GM12878 (cell line): ENCODE measurements at places on chromosomes 6 and 20. TPM values are rescaled to one million over a fixed set of nuclear protein-coding genes. Genes with fewer than 3 reads are reported as not detected.

RBM24 gene
- total RNA-seq, result not detected in 2 replicates

DNA sequence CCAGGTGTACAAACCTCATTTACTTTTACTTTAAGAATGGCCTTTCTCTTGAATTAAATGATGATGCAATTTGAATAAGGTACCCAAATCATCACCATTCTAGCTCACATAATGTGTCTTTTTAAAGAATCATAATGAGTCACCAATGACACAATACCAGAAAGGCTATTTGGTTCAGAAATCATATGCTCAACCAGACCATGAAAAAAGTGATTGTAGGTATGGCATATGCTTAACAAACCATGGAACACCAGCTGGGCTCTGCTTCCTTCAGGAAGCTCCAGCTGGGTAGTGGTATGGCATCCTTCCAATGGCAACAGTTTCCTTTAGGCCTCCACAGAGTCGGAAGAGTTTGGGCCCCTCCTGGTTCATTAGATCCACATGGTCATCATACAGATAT lies 128.2 kb downstream of the FRK start:
- no peak for DNase-seq

VSTM2L gene
- 1.3 and 1.5 TPM in 2 replicates for total RNA-seq

GRCh38 chr6:64357430-64357829 lies 721.8 kb downstream of the PHF3 start:
- DNase-seq, result no peak

LRRN4 gene
- not detected in 2 replicates for total RNA-seq

IBTK gene
- 22.0 and 23.5 TPM in 2 replicates for total RNA-seq

DNA sequence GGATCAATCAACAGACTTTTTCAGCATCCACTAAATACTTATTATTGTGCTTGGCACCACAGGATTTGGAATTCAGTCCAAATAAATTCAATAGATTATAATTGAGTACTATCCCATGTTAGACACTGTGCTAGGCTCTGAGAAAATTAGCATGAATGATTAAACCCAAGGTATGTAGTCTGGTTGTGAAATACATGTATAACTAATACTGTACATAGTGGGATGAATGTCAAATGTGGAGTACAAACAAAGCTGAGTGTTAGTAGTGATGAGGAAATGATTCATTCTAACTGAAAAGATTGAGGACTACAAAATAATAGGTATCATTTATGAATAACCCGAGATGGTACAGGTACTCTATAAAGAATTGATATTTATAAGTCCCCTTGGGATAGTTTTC lies 111.9 kb upstream of the FLRT3 start:
- no peak for DNase-seq

GRCh38 chr20:1225783-1226654 lies at the start of gene RAD21L1:
Gene RAD21L1, plus strand, starts transcription at chr20:1226044. Its CDS starts 2,410 bp downstream, at chr20:1228454.
- DNase-seq, result no peak

PRL gene
- 19.1 and 20.3 TPM in 2 replicates for total RNA-seq

DNA sequence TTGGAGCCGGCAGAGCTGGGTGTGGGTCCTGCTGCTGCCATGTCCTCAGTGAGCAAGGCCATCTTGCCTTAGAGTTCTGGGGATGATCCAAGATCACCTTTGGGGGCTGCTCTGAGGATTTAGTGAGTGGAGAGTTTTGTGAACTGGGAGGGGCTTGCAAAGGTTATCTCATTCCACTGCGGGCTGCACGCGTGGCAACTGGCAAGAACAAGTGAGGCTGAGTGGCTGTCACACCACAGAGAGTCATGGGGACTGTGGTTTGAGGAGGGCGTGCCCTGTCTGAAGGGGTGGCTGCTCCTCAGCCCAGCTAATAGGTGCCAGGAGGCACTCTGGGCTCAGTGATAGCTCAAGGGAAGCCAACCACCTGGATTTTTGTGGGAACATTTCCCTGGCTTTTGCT lies 37.6 kb downstream of the TTLL9 start:
- no peak for DNase-seq

TRMT6 gene
- 22.2 and 22.3 TPM in 2 replicates for total RNA-seq

- peak; percentile 63 for DNase-seq
Measured at GRCh38 chr6:33592595-33593413, 12.7 kb upstream of the BAK1 start.

- DNase-seq, result no peak
Measured at GRCh38 chr20:25308671-25309394, 60.9 kb downstream of the PYGB start.

DNA sequence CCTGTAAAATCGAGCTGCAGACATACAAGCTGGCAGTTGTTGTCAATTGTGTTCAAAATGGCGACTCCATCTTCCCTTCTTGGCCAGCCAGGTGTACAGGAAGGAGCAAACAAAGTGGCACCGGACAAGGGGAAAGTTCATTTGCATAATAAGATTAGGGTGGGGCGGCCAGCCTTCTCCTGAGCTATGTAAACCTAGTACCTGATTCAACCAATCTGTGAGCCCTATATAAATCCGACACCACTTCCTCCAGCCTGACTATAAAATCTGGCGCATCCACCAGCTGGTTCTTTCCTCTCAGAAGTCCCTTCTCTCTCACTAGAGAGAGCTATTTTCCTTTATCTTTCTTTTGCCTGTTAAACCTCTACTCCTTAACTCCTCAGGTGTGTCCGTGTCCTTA lies 8.1 kb upstream of the HBS1L start:
- DNase-seq, result no peak

LPA gene
- total RNA-seq, result 2.8 TPM in 2 replicates

DNA sequence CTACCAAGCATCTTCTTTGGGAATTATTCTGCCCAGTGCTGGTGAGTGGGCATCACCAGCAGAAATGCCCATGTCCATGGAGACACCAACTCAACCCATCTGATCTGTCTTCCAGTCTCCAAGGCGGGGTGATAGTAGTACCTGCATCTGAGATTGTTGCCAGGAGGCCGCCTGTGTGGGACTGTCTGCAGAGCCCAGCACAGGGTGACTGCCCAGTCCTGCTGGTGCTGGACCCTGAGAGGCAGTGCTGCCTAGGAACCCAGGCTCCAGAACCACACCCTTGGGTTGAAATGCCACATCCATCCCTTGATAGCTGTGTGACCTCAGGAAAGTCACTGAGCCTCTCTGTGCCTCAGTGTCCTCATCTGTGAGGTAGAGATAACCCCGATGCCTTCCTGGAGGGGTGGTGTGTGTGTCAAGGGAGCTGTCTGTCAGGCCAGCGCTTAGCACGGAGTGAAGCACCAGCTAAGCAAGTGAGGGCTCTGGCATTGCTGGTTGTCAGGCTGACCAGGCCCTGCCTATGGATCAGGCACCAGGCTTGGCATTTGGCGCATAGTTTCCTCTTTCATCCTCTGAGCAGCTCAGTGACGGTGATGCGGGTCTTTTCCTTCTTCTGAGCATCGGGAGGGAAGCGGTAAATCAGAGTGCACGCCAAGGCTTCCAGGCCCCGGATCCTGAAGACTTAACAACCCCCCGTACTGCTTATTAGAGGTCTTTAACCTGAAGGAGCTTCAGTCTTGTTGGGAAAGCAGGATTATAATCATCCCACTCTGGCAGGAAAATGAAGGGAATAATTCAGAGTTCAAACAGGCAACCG lies 268.2 kb downstream of the CDH4 start:
- DNase-seq, result no peak

DNA sequence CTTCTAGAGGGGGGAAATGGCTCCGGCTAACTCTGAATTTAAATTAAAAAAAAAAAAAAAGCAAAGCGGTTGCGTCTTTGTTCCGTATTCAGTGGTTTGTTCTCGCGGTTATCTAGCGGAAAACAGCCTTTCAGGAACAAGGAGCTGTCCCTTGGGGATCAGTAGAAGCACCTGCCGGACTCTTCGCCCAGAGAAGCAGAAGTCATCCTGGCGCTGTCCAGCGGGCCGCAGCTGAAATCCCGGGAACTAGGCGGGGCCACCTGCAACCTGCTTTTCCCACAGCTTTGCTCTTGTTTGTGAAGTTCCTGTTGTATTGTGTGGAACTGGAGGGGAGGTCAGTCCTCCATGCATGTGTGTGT lies 43.9 kb upstream of the GJE1 start:
- DNase-seq, result no peak

DNA sequence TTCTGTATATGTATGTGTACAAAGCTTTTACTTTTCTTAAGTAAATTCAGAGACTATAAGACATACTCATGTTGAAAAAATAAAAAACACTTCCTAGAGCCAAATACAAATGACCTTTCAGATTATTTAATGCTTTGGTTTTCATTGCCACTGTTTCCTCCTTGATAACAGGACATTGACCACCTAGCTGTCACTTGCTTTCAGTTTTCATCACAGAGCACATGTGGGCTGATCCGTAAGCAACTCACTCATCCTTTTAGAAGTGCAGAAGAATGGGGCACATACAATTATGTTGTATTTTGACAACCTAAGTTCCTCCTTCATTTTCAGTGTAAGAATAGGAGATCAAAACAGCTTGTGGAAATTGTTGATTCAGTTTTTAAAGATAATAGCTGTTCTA lies 6.2 kb downstream of the ZBTB2 start:
- no peak for DNase-seq

DNA sequence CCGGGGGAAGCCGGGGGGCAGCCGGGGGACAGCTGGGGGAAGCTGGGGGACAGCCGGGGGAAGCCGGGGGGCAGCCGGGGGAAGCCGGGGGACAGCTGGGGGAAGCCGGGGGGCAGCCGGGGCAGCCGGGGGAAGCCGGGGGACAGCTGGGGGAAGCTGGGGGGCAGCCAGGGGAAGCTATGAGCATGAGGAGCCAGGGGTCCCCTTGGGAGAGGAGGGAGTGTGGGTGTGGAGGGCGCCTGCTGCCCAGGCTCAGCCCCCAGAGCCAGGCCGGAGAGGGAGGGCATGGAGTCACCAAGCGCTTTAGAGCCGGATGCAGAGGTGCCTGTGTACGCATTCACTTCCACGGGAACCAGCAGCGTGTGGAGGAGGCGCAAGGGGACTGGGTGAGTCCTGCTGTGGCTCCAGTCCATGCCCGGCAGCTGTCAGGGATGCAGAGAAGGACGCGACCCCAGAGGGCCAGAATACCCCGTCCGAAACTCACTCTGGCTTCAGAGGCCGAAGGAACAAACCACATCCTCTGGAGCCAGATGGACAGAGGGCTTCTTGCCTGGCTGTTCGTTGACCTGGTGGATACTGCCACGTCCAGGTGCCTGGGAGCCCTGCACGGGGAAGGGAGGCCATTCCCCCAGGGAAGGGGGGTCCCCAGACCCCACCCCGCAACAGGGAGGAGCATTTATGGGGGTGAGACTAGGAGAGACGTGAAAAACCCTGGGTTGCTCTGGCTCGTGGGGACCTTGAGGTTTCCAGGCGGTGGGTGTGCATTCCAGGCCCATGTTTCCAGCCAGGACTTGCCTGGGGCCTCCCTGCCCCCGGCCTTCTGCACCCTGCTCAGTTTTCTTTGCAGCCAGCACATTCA lies 26.5 kb upstream of the DACT2 start:
- no peak for DNase-seq
